PC-9 (cell line): ENCODE measurements at places on chromosomes 16 and 17. TPM values are rescaled to one million over a fixed set of nuclear protein-coding genes. Genes with fewer than 3 reads are reported as not detected.
A peak's percentile ranks its signal among the peaks of the same experiment; 100 is the strongest.

DNA sequence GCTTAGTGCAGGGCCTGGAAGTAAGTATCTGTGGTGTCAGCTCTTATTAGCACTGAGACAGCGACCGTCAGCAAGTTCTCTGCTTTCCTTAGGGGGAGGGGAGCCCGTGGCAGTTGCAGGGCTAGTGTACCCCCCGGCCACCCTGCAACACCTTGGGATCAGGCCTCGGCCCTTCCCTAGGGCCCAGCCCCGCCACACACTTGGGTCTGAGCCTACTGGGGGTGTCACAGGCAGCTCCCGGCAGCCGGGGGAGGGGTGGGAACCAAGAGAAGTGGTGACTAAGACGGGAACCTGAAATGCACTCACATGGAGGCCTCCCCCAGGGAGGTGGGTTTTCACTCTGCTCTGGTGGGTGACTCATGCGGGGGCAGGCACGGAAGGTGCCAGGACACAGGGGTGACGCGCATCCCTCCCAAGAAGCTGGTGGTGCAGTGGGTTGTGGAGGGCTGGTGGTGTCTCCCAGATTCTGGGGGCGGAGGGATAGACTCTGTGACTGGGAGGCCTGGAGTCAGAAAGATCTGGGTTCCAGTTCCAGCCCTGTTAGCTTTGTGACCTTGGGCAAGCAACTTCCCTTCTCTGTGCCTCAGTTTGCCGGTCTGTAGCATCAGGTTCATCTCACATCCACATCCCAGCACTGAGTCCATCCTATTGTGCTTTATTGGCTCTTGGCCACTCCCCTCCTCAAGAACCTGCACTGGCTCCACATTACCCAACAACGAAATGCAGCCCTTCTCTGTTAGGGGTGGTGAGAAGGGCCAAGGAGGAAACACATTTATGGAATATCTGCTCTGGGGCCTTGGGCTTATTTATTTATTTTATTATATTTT is 44.5 kb downstream of the LAT start:
- DNase-seq: peak; percentile 68
- H3K27ac ChIP-seq: no peak overlapping the region
- no peaks in the 10 kb centered on the region for H3K27me3 ChIP-seq
- H3K4me1 ChIP-seq: 0 out of 2 replicates have a peak, but pooled peaks cover 6% of the 10 kb centered on the region

- DNase-seq: no peak
- H3K27ac ChIP-seq: no peak overlapping the region
- H3K4me1 ChIP-seq: no peaks in the 10 kb centered on the region
- no peaks in the 10 kb centered on the region for H3K36me3 ChIP-seq
- H3K4me3 ChIP-seq: no peak overlapping the region
- no peaks in the 10 kb centered on the region for H3K27me3 ChIP-seq
Observed at GRCh38 chr17:823501-823902, 41.3 kb downstream of the MRM3 start.

GRCh38 chr16:27383556-27384243 is 18.3 kb upstream of the IL21R start:
- peaks cover 72% of the 10 kb centered on the region for H3K27me3 ChIP-seq
- DNase-seq: no peak
- no peak overlapping the region for H3K4me3 ChIP-seq
- H3K36me3 ChIP-seq: no peaks in the 10 kb centered on the region
- H3K4me1 ChIP-seq: no peaks in the 10 kb centered on the region
- H3K27ac ChIP-seq: no peak overlapping the region

DNA sequence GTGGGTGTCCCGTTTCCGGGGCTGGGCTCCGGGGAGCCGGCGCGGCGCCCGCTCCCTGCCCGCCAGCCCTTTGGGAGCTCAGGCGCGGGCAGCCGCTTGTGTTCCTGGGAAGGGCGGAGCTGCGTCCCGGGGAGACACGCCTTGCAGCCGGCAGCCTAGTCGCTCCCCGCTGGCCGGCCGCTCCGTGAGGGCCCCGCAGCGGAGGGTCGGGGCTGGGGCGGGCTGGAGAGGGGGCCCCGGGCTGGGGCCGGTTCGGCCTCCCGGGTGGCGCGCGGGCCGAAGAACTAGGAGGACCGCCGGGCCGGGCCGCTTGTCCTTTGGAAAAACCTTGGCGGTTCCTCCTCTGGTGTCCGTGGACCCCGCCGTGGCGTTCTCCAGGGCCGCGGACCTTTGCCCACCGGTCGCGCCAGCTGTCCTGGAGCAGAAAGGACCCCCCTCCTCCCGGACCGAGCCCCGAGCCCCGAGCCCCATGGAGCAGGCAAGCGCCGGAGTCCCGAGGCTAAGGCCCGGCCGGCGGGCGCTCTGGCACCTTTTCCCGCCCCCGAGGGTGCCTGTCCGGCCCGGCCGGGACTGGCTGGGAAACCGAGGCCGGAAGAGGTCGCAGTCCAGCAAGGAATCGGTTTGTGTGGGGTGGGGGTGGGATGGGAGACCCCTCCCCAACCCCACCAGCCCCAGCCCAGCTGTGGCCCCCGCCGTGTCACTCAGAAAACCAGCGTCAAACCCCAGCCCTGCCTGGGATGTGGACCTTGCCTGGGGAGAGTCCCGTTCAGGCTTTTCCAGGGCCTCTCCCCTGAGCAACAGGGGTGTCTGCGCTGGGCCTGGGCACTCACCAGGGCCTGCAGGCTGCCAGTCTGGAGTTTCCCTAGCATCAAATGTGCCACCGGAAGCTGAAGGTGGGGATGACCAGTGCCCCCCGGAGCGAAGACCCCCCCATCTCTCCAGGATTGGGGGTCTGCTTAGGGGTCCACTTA is 6.8 kb upstream of the TBC1D3B start:
- no peaks in the 10 kb centered on the region for H3K4me1 ChIP-seq
- H3K36me3 ChIP-seq: no peaks in the 10 kb centered on the region
- no peak overlapping the region for H3K4me3 ChIP-seq

- no peak for DNase-seq
- no peaks in the 10 kb centered on the region for H3K27me3 ChIP-seq
- H3K36me3 ChIP-seq: no peaks in the 10 kb centered on the region; the same call in 1 of the 2 replicates
- H3K4me3 ChIP-seq: peak overlapping the region; percentile 52; the same call in 1 of the 2 replicates
Observed at GRCh38 chr17:50288306-50288705, 14.0 kb downstream of the TMEM92 start.

PRSS22 gene
- total RNA-seq: 98.2 and 99.7 TPM in 2 replicates

GINS2 gene
- 18.4 and 20.2 TPM in 2 replicates for total RNA-seq

SLC13A2 gene
- total RNA-seq: not detected in 2 replicates
